ENCODE measurements at places on chromosomes 11 and 22.

GRCh38 chr11:57785072-57785471 lies 23.5 kb downstream of the CTNND1 start:
- no peak for DNase-seq

GRCh38 chr11:48114740-48115139 lies 101.9 kb upstream of the OR4B1 start:
- no peak for DNase-seq

- DNase-seq, result no peak
Observed at GRCh38 chr11:46100670-46101069, 20.6 kb downstream of the PHF21A start.

DNA sequence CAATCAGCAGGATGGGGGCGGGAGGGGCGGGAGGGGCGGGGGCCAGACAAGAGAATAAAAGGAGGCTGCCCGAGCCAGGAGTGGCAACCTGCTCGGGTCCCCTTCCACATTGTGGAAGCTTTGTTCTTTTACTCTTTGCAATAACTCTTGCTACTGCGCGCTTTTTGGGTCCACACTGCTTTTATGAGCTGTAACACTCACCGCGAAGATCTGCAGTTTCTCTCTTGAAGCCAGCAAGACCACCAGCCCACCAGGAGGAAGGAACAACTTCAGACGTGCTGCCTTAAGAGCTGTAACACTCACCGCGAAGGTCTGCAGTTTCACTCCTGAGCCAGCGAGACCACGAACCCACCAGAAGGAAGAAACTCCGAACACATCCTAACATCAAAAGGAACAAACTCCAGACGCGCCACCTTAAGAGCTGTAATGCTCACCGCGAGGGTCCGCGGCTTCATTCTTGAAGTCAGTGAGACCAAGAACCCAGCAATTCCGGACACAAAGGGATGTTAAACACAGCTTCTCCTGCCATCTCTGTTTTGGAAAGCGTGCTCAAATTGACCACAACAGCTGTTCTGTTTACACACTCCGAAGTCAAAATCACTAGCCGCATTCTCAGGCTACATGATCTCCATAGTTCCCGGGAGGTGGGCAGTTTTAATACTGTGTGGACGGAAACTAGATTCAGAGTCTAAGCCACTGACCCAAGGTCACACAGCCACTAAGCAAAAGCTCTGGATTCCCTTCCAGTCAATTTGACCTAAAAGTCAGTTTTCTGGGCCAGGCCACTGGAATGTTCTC lies 11.9 kb downstream of the PLAAT2 start:
- DNase-seq, result no peak

- DNase-seq, result no peak
Observed at GRCh38 chr22:44926124-44926475, 83.7 kb downstream of the PHF21B start.

GRCh38 chr11:8692417-8692816 lies 9.8 kb downstream of the RPL27A start:
- DNase-seq, result no peak

- peak; percentile 67 for DNase-seq
Observed at GRCh38 chr11:34512840-34513681, 533 bp downstream of the ELF5 start.

- DNase-seq, result no peak
Observed at GRCh38 chr22:39529487-39529851, 3.1 kb downstream of the RPS19BP1 start.

GRCh38 chr11:47726118-47726442 lies 10.9 kb upstream of the AGBL2 start:
- DNase-seq, result no peak

- DNase-seq, result no peak
Observed at GRCh38 chr11:134027671-134028070, 41.2 kb upstream of the JAM3 start.

GRCh38 chr11:15937601-15938120 lies 418.7 kb downstream of the SOX6 start:
- DNase-seq, result no peak

DNA sequence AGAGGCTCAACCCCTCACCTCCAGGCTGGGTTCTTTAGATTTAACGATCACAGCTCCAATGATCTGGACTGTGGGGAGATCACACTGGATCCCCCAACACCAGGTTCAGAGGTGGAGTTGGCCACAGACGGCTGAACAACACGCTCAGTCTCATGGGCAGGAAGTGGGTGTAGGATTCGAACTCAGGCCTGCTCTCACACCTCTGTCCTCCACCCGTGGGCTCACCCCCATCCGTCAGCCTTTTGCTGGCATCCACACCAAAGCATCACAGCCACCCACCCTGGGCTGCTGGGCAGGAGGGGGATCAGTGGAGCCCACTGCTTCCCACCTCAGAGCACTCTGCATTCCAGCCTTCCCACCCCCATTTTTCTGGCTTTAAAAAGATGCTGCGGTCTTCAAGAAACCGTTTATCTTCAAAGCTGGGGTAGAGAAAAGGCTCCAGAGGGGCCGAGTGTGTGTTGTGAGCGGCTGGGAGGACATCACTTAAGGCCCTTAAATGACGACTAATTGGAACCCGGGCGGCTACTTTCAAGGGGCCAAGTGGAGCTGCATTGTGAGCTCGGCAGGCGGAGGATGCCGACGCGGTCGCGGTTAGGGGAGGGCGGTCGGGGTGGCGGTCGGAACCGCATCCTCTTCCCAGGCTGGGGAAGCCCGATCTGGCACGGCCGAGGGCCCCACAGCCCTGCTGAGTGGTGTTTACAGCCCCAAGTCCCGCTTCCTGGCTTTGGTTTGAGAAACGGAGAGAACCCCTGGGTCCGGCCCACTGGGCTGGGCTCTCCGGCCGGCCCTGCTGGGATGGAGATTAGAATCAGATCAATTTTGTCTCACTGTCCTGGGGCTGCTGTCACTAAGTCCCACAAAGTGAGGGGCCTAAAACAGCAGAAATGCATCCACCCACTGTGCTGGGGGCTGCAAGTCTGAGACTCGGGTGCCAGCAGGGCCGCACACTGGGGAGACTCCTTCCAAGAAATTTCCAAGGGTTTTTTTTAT lies 15.9 kb upstream of the FGF3 start:
- DNase-seq, result peak; percentile 27

- no peak for DNase-seq
Observed at GRCh38 chr11:117188620-117189081, 10.1 kb downstream of the SIDT2 start.

DNA sequence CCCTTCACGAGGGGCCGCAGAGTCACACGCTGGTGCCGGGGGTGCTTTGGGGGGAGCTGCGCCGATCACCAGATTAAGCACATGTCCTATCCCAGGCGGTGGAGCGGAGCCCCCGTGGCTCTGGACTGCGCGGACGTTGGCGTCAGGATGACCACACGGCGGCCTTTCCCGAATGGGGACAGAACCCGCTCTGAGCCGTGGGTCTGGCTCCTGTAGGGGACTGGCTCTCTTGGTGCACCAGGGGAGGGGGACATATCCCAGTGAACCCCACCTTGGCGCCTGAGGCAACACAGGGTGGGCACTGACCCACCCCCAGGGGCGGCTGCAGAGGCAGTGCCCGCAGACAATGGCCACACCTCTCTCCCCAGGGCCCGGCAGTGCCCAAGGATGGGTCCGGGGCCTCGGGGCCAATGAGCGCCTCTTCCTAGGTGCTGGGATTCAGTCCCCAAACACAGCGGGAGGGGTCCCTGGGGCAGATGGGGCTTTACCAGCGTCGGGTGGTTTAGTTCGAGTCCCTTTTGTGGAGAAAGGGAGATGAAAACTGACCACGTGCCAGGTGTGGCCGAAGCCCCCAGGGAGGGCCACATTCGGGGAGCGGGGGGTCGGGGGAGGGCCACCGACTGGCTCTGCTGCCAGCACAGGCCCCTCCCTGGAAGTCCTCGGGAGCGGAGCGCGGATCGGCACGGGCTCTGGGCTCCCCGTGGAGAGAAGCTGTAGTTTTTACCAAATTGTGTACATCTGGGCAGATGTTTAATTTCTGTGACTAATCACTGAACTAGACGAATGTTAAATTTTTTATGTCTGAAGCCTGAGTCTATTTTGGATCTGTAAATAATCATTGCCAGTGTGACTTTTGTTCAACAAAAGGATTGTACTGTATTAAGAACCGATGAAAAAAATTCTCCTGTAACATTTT lies 58.9 kb downstream of the GRAMD4 start:
- no peak for DNase-seq

DNA sequence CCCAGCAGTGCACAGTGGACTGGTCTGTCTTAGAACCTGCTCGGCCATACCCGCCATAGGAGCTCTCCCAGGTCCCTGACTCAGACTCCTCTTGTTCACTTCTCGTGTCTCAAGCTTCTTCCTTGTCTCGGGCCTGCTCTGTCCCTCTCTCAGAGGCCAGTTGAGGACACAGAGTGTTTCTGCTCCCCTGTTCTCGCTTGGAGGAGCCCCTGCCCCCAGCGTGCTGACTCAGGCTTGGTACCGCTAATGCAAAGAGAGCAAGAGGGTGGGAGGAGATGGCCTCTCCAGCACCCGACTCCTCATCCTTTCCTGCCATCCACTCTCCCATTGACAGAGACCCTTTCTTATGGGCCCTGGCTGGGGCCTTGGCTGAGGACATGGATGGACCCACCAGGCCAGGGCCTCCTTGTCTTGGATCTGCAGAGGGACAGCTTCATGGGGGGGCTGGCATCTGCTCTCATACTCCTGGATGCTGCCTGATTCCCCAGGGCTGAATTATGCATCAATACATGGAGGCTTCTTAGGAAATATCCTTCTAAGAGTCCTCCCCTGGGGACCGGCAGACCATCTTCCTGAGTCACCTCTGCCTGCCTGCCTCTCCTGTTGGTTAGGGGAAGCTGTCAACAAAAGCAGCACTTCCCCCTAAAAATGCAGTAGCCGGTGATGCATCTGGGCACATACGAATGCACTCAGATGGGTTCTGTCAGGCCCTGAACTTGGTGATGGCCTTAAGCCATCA lies 15.9 kb downstream of the TSPAN18 start:
- DNase-seq, result no peak

- peak; percentile 40 for DNase-seq
Observed at GRCh38 chr22:20244691-20245576, 23.2 kb downstream of the RTN4R start.

DNA sequence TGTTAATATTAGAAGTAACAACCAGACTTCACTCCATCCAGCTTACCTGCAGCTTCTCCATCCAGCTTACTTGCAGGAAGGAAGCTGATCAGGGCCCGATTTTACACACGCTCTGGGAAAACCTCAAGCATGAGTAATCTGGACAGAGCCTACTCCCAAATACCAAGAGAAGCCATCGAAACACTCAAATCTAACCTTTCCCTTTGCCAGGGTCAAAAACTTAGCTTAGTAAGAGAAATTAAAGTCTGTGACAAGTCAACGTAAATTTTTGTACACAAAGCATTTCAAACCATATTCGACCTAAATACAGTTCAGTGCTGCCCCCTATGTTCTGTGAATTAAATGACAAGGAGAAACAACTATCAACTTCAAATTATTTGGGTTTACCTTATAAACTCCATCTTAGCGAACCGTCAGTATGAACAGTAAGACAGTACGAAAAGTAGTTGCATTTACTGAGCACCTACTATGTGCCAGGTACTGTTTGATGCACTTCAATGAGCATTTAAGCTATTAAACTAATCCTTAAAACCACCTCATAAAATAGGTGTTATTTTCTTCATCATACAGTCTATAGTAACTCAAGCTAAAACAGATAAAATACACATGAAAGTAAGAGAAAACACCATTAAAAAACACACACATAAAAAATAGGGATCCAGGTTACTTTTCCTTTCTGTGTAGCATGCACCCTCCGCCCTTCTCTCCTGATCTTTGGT lies 36.9 kb downstream of the ARFGAP3 start:
- DNase-seq, result no peak

- no peak for DNase-seq
Observed at GRCh38 chr11:105923807-105924206, 98.2 kb downstream of the MSANTD4 start.

GRCh38 chr11:12005476-12005875 lies 3.0 kb downstream of the DKK3 start:
- no peak for DNase-seq

- DNase-seq, result no peak
Observed at GRCh38 chr11:75663808-75664207, 5.0 kb downstream of the MAP6 start.

DNA sequence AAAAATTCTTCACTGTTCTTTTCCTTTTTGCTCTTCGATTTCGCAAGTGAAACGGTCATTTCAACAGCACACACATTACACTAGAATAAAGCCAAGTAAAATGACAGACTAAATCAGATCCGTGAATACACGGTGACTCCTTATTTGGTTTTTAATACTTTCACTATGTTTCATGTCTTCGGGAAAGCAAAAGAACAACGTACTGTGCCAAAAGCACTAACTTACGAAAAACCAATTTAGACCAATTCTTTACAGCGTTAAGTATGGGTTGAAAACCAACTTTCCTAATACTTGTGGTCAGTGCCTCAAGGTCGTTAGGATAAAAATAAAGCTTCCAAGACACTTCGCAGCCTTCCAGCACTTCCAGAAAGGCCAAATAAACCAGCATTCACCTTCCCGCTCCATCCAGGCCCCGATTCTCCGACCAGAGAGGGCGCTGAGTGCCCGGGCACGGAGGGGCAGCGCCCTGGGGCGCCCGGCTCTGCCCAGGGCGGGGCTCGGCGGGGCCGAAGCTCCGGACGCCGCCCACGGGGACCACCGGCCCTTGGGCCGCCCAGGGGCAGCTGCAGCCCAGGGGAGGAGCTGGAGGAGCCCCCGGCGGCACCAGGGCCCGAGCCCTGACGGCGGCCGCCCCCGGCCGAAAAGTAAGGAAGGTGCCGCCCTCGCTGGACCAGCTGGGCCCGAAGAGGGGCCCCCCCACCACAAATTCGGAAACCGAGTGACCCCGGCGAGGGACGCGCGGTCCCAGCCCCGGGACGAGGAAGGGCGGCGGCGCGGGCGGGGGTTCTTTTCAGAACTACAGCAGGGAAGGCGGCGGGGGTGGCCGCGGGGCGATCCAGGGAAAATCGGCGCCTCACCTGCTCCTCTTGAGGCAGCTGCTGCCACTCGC lies 499 bp downstream of the ATL3 start:
- peak; percentile 39 for DNase-seq

DNA sequence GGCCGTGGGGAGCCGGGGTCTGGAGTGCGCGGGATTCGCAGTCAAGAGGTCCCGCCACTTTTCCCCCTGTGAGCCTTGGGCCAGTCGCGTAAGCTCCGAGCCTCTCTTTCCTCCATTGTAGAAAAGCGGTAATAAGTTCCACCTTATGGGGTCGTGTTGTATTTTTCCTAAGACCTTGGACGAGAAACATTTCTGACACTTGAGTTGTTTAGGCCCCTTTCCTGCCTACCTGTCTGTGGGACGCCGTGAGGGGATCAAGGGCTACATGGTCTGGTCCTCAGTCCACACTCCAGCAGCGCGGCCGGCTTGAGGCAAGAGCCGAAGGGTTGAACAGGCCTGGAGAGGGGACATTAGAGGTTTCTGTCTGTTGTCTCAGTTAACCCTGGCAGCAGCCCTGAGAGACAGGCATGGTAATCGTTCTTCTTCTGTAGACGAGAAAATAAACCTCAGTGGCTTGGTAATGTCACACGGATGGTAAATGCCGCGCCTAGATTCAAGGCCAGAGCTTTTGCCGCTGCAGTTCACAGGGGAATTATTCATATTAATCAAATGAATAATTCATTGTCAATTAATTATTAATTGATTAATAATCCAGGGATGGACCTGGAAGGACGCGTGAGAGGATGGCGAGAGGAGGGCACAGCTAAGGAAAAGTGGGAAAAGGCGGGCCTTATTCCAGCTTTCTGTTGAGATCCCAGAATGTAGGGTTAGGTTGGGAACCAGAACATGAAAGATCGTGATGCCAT lies 545 bp downstream of the FEN1 start:
- peak; percentile 17 for DNase-seq

GRCh38 chr11:11858676-11859075 lies 16.9 kb downstream of the USP47 start:
- DNase-seq, result no peak
